A549 treated with CORT108297 at 1 μM for 4 hours (cell line): ENCODE measurements at places on chromosomes 3 and 15. TPM values are rescaled to one million over a fixed set of nuclear protein-coding genes. Genes with fewer than 3 reads are reported as not detected.

Gene RHO
- total RNA-seq = not detected in 5 replicates

Gene TSC22D2
- 10.9 to 15.5 TPM (median 11.9 TPM) in 5 replicates for total RNA-seq

Gene IL16
- total RNA-seq = 0.07 to 0.25 TPM (median 0.17 TPM) in 3 of 5 replicates, not detected in the others

Gene FSTL1
- total RNA-seq = 49.9 to 91.3 TPM (median 71.1 TPM) in 5 replicates

Gene FGF7
- total RNA-seq = not detected in 5 replicates

Gene CIB2
- 26.5 to 31.2 TPM (median 27.3 TPM) in 5 replicates for total RNA-seq

Gene NSMCE3
- 13.8 to 15.6 TPM (median 15.1 TPM) in 5 replicates for total RNA-seq

Gene HCN4
- 0.22 to 0.35 TPM (median 0.32 TPM) in 5 replicates for total RNA-seq

Gene ACOX2
- total RNA-seq = 6.1 to 11.1 TPM (median 9.7 TPM) in 5 replicates

Gene WDR82
- 47.6 to 53.3 TPM (median 49.6 TPM) in 5 replicates for total RNA-seq

Gene TMC3
- total RNA-seq = not detected in 5 replicates

Gene KIF23
- 69.2 to 104 TPM (median 80.4 TPM) in 5 replicates for total RNA-seq

Gene GOLGA6L7
- total RNA-seq = not detected in 5 replicates

Gene ZNF501
- total RNA-seq = not detected in 5 replicates

Gene ZNF80
- not detected in 5 replicates for total RNA-seq

Gene PHC3
- 10.0 to 17.4 TPM (median 13.6 TPM) in 5 replicates for total RNA-seq

Gene MASP1
- 0.09 TPM in 1 of 5 replicates, not detected in the others for total RNA-seq

Gene KY
- 0.07 to 0.21 TPM (median 0.09 TPM) in 5 replicates for total RNA-seq

Gene GOLGA6L4
- 0.73 to 1.8 TPM (median 0.90 TPM) in 5 replicates for total RNA-seq

Gene GCSAM
- total RNA-seq = not detected in 5 replicates

Gene SAXO2
- 2.2 to 3.2 TPM (median 2.3 TPM) in 5 replicates for total RNA-seq

Gene ARNT2
- 14.5 to 18.7 TPM (median 17.0 TPM) in 5 replicates for total RNA-seq

Gene ROBO2
- total RNA-seq = not detected in 5 replicates

Gene FMN1
- total RNA-seq = 0.21 to 0.33 TPM (median 0.25 TPM) in 5 replicates

Gene ARPP19
- total RNA-seq = 86.2 to 111 TPM (median 105 TPM) in 5 replicates
